ENCODE measurements at places on chromosomes 2 and 18.

DNA sequence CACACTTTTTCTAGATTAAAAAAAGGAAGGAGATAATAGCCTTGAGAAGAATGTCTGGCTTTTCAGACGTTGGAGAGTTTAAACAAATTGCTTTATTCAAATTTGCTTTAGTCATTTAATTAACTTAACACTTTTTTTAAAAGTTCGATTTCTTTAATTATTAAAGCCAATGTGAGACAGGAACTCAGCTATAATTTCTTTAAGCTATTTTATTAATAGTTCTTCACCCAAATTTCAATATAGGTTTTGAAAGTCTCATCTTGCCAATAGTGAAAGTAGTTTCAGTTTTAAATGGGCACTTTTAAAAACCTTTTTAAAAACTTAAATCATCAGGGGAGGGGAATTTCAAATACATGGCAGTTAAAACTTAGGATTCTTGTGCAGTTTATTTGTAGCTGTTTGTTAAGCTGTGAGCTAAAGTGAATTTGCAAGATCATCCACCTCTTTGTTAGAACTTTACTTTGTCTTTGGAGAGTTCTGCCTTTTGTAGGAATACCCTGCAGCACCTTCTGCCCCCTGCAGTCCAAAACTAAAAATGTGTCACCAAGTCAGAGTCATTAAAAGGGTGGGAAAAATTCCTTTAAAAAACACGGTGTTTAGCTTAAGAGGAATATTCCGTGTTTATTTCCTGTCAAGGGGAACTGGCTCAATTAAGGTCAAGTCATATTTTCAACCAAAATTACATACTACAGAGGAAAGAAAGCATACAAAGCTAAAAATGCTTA, 4.6 kb downstream of the TGIF1 start:
- DNase-seq: no peak

DNA sequence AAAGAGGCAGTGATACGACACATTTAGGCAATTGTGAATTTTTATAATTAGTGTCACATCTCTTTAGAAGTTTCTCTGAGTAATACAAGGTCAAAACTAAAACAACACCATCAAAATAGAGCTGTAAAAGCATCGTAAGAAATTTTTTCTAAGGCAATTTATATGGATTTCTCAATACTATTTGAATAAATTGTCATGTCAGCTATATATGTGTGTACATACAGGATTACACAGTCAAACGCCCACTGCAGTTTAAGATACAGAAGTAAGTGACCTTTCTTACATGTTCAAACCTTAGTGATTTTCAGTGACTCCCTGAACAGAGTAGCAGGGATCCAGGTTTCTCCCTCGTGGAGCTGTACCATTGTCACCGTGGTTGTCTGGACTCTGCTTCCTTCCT, 129.1 kb upstream of the CBLN2 start:
- no peak for DNase-seq

DNA sequence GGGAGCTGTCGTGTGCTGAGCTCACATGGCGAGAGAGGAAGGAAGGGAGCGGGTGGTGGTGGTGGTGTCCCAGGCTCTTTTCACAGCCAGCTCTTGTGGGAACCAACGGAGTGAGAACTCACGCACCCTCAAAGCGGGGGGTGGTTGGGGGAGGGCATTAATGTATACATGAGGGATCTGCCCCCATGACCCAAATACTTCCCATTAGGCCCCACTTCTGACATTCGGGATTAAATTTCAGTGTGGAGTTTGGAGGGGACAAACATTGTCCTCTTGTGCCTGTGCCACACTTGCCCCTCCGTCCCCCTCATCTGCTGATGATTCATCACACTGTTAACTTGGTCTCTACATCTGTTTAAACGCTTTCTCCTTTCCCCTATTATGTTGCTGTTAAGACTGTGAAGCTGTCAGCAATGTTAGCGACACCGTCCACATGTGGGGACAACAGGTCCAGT, 22.5 kb downstream of the INPP4A start:
- DNase-seq: no peak

GRCh38 chr2:133484106-133484505, 84.2 kb downstream of the NCKAP5 start:
- no peak for DNase-seq

DNA sequence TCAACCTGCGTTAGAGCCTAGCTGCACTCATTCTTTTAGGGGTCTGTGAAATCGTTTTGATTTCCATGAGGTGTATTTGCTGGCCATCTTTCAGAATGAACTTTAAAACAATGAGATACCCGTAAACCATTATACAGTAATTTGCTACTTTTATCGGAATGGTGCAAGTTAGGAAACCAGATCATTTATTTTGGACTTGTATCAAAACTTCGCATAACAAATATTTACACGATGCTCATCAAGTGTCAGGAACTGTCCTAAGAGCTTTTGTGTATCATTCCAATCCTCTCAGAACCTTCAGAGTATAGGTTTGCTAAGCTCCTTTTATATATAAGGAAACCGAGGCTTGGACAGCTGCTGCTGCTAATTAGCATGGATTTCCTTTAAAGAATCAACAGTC, 22.4 kb upstream of the SLC1A4 start:
- no peak for DNase-seq

- no peak for DNase-seq
Measured at GRCh38 chr18:78716022-78716421, 263.6 kb upstream of the SALL3 start.

Measured in activated naive CD4-positive, alpha-beta T cell treated with Interleukin-2 at 50 U/mL for 16 hours (primary cell).